ENCODE measurements at places on chromosomes 7 and 10.

DNA sequence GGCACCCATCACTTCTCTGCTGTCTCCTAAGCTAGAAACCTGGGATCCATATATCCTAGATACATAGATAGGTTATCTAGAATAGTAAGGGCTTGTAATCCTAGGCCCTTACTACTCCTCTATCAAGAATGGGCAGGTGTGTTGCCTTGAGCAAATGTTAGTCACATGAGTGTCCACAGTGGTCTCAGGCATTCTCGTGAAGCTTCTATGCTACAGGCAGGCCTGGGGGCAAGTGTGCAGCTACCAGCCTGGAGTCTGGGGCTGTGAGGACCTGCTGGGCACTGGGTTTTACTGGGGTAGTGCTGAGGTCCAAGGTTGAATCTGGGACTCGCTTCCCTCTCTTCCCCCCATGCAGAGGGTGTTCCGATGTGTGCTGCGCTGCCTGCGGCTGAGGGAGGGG lies 91.4 kb downstream of the ABCC2 start:
- DNase-seq, result no peak

- no peak for DNase-seq
Observed at GRCh38 chr7:127946111-127946510, 85.1 kb downstream of the LRRC4 start.

GRCh38 chr10:19816411-19817230 lies at the start of gene PLXDC2:
Gene PLXDC2, plus strand, starts transcription at chr10:19816432.
- DNase-seq, result peak; percentile 11

GRCh38 chr10:10758306-10758705 lies 259.4 kb upstream of the CELF2 start:
- DNase-seq, result no peak

GRCh38 chr10:72310636-72311035 lies 36.9 kb downstream of the DDIT4 start:
- DNase-seq, result peak; percentile 8

DNA sequence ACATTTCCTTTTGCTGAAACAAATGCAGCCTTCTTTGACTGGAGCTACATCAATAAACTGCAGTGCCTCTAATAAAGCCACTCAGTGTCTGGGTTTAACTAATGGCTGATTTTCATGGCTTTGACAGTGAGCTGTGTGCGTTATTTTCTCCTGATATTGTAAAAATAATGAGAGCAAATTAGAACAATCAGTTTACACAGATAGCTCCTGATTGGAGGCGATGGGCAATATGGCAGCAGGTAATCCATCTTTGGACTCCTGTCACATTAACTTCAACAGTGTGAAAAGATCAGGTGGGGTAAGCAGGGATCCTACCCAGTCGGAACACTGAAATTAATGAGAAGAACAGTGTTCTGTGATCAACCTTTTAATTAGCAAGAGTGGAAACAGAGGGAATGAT lies 100.7 kb downstream of the POLL start:
- DNase-seq, result no peak

GRCh38 chr7:14389181-14389591 lies 399.7 kb upstream of the ETV1 start:
- DNase-seq, result no peak

DNA sequence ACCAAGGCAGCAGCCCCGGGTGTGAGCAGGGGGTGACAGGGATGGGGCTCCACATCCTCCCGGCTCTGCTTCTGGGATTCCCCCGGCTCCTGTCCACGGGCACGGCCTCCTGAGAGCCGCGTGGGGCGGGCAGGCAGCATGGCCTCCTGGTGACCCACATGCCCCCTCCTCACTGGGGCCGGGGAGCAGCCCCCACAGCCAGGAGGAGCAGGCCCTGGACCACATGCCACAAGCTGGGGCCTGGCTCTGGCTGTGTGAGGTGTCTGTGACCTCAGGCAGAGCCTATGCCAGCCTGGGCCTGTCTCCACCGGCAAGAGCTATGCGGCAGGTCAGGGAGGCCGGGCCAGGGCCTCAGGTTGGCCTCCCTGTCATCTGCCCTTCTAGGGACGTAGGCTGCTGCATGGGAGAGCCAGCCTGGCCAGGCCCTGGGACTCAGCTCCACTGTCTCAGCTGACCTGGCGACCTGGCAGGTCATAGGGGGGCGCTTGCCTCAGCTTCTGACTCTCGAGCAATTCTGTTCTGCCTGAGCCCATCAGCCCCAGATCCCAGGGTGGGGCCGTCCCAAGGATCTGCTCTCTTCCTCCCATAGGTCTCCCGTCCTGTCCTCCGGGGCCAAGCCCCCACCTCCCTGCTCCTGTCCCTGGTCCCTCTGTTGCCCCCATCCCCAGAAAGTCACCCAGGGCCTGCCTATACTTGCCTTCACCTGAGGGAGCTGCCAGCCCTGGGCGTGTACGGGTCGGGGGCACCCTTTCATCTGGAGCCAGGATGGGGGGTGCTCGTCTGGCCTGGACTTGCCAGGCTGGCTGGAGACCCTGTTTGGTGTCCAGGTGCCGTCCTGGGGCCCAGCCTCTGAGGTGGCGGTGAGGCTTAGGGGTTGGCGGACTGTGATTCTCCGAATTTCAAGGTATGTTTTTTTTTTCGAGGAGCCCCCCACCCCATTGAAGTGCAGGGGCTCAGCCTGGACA lies 3.9 kb upstream of the TMEM184A start:
- no peak for DNase-seq

GRCh38 chr10:116730464-116731260 lies 11.7 kb downstream of the HSPA12A start:
- no peak for DNase-seq

- peak; percentile 67 for DNase-seq
Observed at GRCh38 chr10:4847561-4848355, 21.8 kb downstream of the AKR1E2 start.

DNA sequence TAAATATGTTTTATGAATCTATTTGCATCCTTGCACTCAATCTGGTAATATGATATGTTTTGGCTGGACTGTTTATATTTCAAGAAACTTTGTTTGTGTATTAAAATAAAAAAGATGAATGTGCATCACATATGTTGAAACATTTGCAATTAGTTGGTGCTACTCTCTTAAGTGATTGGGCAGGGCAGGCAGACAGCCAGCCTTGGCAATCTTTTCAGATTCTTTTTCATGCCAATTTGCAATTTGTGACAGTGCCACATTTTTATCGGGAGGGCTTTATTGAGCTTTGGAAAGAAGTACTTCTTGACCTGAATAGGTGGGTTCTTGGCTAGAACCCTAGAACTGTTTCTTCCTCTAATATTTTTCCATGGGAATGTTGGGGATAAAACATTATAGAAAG lies 152.2 kb downstream of the NXPH1 start:
- DNase-seq, result no peak

DNA sequence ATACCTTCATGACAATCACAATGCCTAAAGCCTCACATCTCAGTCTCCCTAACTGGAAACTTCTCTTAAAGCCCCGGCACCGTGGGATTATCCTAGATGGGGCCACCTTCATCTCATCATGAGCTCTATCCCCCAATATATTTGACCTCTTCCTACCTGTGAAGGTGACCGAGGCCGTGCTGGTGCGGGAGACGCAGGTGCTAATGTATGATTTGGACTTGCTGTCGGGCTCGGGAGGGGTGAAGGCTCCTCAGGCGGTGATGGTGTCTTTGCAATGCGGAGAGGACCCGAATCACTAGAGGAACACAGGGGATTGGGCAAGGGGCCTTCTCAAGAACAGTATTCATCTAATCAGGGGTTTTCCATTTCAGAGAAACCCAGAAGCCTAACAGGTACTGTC lies 168.4 kb downstream of the AMPH start:
- no peak for DNase-seq

DNA sequence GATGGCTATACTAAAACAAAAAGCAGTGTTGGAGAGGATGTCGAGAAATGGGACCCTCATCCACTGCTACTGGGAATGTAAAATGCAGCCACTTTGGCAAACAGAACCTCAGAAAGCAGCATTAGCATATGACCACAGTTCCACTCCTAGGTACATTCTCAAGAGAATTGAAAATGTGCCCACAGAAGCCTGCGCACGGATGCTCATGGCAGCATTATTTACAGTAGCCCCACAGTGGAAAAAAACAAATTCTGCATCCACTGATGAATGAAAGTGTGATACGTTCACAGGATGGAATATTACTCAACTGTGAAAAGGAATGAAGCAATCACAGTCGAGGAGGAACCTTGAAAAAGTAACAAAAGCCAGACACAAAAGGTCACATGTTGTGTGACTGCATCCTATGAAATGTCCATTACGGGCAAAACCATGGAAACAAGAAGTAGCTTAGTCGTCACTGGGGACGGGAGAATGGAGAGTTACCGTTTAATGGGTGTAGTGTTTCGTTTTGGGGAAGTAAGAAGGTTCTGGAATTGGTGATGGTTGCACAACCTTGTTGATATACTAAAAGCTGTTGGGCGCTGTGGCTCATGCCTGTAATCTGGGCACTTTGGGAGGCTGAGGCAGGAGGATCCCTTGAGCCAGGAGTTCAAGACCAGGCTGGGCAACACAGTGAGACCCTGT lies 2.5 kb upstream of the UPK3B start:
- DNase-seq, result no peak

DNA sequence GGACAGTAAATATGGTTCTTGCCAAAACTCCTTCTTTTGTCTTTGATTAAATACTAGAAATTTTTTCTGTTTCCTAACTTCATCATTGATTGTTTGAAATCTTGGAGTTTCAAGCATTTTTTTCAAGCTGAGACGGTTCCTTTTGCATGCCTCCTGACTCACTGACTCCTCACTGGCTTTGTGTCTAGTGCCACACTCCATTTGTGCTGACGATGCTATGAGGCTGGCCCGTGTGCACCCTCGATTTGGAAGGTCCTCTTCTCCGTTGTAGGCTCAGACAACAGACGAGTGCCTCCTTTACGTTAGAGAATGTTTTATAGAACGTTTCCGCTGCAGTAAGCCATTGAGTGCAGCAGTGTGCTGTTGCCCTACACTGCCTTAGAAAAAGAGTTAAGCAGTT lies 10.8 kb upstream of the CSGALNACT2 start:
- DNase-seq, result peak; percentile 53

GRCh38 chr10:9999627-10000026 lies 1018.0 kb upstream of the CELF2 start:
- no peak for DNase-seq

DNA sequence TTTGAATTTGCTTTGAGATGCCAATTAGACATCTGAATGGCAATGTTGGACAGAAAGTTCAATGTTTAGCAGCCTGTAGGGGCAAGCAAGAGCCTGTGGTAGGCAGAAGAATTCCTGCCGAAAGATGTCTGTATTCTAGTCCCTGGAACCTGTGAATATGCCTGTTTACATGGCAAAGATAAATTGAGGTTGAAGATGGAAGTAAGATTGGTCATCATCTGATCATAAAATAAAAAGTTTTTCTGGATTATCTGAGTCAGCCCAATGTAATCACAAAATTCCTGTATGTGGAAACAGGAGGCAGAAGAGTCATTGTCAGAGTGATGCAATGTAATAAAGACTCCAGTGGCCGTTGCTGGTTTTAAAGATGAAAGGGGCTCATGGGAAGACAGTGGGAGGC lies 430.5 kb downstream of the MDFIC start:
- DNase-seq, result peak; percentile 64

DNA sequence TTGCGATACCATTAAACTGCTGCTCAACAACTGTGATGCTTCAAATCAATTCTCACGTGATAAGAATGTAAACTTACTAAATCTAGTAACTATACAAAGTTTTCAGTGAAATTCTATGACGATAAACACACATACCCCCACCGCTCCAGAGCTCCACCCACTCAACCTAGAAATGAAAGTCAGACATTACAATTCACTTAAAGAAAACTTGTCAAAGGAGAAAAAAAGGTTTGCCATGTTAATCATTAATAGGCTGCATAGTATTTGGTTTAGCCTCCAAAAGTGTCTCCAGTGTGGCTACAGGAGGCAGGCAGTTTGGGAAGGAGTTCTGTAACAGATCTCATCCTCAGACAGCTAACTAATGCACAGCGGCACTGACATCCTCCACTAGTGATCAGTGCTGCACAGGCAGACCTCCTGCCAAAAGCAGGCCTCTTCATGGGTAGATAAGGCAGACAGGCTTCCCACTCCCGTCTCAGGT lies 3.1 kb downstream of the HERPUD2 start:
- DNase-seq, result no peak

GRCh38 chr7:113606325-113606724 lies 312.5 kb downstream of the PPP1R3A start:
- no peak for DNase-seq

DNA sequence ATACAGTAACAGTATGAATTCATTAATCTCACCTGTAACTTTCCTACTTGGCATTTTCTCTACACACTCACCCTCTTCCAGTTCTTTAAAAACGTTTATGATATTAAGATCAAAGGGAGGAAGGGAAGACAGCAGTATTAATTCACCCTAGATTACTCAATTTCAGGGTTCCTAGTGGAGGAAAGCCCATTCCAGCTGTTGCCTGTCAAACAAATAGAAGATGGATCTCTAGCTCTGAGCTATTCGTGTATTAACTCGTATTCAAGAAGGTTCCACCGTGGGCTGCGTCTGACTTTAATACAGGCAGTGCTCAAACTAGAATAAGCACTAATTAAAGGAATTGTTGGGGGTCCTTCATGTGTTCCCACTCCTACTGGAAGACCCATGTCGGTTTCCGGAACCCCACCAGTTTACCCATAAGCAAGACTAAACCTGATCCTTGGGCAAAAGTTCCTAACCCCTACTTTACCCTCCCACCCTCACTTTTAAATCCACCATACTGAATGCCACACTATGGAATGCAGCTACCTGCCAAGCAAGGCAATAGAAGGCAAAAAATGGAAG lies 2.1 kb downstream of the NANOS1 start:
- no peak for DNase-seq

DNA sequence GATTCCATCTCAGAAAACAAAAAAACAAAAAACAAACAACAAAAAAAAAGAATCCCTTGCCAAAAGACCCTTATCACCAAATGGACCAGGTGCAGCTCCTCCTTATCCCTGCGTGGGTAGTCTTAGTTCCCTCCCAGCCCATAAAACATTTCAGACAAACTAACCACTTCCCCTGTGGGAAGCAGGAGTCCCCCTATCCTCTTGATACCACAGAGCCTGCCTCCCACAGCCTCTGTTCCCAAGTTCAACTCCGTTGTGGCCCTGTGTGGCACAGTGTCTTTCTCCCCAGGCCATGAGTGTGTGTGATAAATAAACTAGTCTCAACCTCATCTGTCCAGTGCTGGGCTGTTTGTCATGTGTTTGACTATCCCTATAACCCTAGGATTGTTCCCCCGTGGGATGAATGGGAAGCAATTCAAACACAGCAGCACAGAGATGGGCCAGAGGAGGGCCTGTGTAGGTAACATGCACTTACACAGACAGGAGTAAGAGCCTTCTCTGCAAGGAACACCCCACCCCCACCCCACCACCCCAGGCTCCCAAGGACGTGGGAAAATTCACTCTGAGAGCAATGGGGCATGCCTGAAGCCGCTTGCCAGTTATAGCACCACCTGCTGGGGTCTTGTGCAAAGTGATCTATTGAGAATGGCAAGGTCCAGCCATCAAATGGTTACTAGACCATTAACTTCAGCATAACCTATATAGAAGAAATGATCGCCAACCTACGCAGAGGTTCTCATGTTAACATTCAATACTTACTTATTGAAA lies 147.1 kb upstream of the GHITM start:
- DNase-seq, result no peak

All from AG08395 (cell line).